ENCODE measurements at places on chromosomes 4 and X.

DNA sequence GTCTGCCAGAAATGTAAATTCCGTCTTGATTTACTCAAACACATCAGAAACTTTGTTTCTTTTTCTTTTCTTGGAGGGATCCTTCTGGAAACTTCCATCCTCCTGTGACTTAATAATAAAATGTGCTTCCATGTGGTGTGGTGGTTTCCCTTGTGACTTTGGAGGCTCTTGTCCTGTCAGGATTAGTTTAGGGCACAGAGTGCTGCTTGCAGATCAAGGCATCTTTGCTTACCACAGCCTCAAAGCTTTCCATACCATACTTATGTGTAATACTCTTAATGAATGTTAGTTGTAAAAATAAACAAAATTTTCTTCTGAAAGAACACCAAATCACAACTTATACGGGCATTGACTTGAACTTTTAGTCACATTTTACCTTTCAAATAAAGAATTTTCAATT is 27.4 kb downstream of the GBA3 start:
- no peaks in the 10 kb centered on the region for H3K36me3 ChIP-seq
- no peaks in the 10 kb centered on the region for H3K4me1 ChIP-seq
- DNase-seq, result no peak
- no peak overlapping the region for H3K27ac ChIP-seq
- no peak overlapping the region for H3K4me3 ChIP-seq

GRCh38 chr4:151486168-151486567 is 77.2 kb downstream of the FHIP1A start:
- H3K36me3 ChIP-seq, result no peaks in the 10 kb centered on the region
- H3K27ac ChIP-seq, result no peak overlapping the region
- H3K4me3 ChIP-seq, result no peak overlapping the region
- H3K27me3 ChIP-seq, result no peaks in the 10 kb centered on the region

DNA sequence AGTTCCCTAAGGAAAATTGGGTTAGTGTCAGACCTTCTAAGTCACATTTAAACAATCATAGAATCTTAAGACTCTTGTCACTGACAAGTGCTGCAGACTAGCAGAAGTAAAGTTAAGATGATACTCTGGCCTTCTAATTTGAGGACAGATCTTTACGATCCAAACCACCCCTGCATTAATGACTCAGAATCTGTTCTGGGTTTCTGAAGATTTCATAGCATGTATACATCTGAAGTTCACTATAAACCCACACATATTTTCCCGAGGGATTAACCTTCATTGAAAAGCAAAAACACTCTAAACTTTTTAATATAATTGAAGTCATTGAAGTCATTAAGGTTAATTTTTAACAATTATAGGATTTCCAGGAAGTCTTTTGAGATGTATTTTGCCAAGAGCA is 674.3 kb downstream of the IQCM start:
- H3K4me3 ChIP-seq, result no peak overlapping the region
- peaks cover 44% of the 10 kb centered on the region for H3K4me1 ChIP-seq

- DNase-seq, result no peak
- H3K27me3 ChIP-seq, result no peaks in the 10 kb centered on the region
- no peaks in the 10 kb centered on the region for H3K36me3 ChIP-seq
- H3K27ac ChIP-seq, result no peak overlapping the region
- peak overlapping the region; percentile 8 for H3K4me3 ChIP-seq
- peaks cover 7% of the 10 kb centered on the region for H3K4me1 ChIP-seq
Observed at GRCh38 chr4:13529128-13529919, 15.0 kb downstream of the NKX3-2 start.

- no peak overlapping the region for H3K27ac ChIP-seq
- H3K27me3 ChIP-seq, result no peaks in the 10 kb centered on the region
- H3K4me3 ChIP-seq, result no peak overlapping the region
- H3K4me1 ChIP-seq, result no peaks in the 10 kb centered on the region
- DNase-seq, result no peak
Observed at GRCh38 chrX:110759785-110760184, 35.8 kb downstream of the CHRDL1 start.

DNA sequence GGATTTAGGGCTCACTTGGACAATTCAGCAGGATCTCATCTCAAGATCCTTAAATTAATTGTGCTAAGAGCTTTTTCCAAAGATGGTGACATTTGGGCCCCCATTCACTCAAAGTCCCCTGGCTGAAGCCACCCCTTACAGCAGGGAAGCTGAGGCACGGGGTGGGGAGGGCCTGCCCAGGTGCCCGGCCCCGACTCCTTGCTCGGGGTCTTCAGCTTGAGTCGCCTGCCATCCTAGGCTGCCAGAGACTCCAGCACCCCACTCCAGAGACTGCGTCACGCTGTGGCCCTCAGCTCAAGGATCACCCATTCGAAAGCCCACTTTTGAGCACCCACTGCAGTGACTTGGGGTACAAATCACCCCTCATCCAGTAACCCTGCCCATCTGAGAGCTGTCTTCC is 39.2 kb upstream of the GPR78 start:
- no peak for DNase-seq
- no peak overlapping the region for H3K27ac ChIP-seq
- no peaks in the 10 kb centered on the region for H3K27me3 ChIP-seq
- no peaks in the 10 kb centered on the region for H3K4me1 ChIP-seq
- H3K36me3 ChIP-seq, result no peaks in the 10 kb centered on the region

DNA sequence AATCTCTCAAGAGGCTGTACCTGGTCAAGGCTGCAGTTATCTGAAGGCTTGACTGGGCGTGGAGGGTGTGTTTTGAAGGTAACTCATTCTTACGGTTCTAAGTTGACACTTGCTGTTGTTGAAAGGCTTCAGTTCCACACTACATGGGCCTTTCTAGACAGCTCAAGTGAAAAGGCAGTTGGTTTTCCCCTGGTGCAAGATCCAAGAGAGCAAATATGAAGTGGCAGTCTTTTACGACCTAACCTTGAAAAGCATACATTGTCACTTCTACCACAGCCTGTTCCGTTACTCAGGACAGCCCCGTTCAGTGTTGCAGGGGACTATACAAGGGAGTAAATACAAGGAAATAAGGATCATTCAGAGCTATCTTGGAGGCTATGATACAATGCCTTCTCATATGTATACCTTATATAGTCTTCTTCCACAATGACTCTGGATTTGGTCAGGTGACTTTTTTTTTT is 46.2 kb downstream of the PDS5A start:
- peaks cover 16% of the 10 kb centered on the region for H3K36me3 ChIP-seq
- H3K27ac ChIP-seq, result no peak overlapping the region
- H3K27me3 ChIP-seq, result no peaks in the 10 kb centered on the region
- peaks cover 29% of the 10 kb centered on the region for H3K4me1 ChIP-seq

DNA sequence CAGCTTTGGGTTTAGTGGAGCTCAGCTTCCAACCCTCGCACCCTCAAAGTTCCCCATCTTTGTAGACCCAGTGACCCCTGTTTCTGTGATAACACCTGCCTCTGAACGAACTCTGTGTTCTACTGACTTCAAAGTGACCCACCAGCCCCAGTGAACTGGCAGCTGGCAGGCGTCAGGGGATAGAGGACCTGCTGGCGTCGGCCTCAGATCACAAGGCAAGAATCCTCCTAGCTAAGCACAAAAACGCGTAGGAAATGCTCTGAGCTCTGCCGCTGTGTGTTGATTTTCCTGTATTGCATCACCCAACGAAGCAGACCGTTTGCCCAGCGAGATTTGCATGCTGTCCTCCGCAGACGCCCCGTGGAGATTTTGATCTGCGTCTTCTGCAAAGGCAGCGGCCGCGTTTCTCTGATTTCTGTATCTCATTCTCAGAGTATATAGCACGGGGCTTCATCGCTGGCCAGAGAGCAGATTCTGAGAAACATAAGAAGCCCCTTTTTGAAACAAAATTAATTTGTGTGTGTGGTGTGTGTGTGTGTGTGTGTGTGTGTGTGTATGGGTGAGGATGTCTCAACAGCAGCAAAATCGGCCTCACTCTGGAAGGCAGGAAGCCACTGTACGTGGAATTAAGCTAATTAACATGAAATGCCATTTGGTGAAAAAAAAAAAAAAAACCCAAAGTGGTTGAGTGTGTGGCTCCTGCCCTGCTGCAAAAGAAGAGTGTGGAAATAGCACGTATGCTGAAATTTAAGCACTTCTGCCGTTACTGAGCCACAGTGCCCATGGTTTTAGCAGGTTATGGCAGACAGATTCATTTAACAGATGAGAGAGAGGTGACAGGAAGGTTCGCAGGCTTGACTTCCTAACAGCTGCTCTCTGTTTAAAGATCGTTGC is 29.2 kb upstream of the ASMTL start:
- H3K36me3 ChIP-seq, result no peaks in the 10 kb centered on the region
- H3K4me1 ChIP-seq, result peaks cover 15% of the 10 kb centered on the region
- peak; percentile 93 for DNase-seq
- H3K27me3 ChIP-seq, result no peaks in the 10 kb centered on the region
- peak overlapping the region; percentile 89 for H3K27ac ChIP-seq

GRCh38 chr4:185839194-185839712 is 27.3 kb upstream of the SORBS2 start:
- H3K27me3 ChIP-seq, result no peaks in the 10 kb centered on the region
- no peaks in the 10 kb centered on the region for H3K36me3 ChIP-seq
- no peak overlapping the region for H3K27ac ChIP-seq
- peak; percentile 88 for DNase-seq

DNA sequence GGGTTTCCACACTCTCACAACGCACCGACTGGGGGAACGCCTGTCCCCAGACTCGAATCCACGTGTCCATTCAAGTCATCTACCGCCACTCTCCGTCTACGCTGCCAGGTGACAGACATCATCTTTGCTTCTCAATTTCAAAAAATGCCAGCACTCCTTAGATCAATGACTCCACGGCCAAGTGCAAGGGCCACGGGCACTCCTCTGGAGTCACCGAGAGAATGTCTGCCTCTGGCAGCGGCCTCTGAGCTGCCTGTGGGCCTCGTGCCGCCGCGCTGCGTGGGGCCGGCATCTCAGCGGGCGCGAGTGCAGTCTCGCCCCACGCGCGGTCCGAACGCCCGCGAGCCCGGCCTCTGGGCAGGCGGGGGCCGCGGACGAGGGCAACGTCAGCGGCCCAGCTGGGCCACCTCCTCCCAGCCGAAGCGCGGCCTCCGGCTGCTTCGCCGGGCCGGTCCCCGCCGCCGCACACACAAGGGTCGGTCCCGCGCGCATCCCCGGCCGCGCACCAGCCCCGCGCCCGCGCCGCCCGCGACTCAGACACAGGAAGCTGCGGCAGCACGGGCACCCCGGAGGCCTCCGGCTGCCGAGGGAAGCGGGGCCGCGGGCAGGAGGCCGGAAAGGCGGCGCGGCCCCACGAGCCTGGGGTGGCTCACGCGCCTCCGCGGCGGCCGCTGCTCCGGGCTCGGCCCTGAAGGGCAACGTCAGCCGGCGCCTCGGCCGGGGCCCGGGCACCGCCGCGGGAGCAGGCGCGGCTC is 450 bp downstream of the ACSL1 start:
- peaks cover 33% of the 10 kb centered on the region for H3K27me3 ChIP-seq
- H3K4me3 ChIP-seq, result peak overlapping the region; percentile 50
- no peaks in the 10 kb centered on the region for H3K36me3 ChIP-seq
- no peak overlapping the region for H3K27ac ChIP-seq
- DNase-seq, result peak; percentile 26
- no peaks in the 10 kb centered on the region for H3K4me1 ChIP-seq

- peaks cover 42% of the 10 kb centered on the region for H3K27me3 ChIP-seq
- no peak overlapping the region for H3K27ac ChIP-seq
- H3K4me3 ChIP-seq, result no peak overlapping the region
- H3K36me3 ChIP-seq, result no peaks in the 10 kb centered on the region
- DNase-seq, result no peak
Observed at GRCh38 chrX:140087875-140088274, 122.6 kb upstream of the CXorf66 start.

DNA sequence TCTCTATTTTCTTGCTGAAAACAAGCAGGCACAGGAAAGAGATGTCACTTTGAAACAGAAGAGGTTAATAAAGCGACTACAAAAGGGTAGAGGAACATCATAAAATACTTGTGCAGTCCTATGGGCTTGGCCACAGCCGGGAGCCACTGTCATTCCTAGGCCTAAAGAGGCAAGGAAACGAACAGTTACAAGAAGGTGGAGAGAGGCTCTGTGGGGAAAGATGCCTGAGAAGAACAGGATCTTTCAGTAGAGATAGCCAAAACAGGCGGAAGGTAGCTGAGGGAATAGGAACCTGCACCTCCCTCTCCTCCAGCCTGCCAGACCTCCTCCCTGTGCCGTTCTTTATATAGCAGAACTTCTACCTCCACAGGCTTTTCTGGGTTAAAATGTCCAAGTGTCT is 57.4 kb upstream of the ARSJ start:
- H3K27ac ChIP-seq, result no peak overlapping the region
- no peak overlapping the region for H3K4me3 ChIP-seq
- H3K27me3 ChIP-seq, result no peaks in the 10 kb centered on the region
- no peaks in the 10 kb centered on the region for H3K36me3 ChIP-seq
- H3K4me1 ChIP-seq, result no peaks in the 10 kb centered on the region
- DNase-seq, result no peak

DNA sequence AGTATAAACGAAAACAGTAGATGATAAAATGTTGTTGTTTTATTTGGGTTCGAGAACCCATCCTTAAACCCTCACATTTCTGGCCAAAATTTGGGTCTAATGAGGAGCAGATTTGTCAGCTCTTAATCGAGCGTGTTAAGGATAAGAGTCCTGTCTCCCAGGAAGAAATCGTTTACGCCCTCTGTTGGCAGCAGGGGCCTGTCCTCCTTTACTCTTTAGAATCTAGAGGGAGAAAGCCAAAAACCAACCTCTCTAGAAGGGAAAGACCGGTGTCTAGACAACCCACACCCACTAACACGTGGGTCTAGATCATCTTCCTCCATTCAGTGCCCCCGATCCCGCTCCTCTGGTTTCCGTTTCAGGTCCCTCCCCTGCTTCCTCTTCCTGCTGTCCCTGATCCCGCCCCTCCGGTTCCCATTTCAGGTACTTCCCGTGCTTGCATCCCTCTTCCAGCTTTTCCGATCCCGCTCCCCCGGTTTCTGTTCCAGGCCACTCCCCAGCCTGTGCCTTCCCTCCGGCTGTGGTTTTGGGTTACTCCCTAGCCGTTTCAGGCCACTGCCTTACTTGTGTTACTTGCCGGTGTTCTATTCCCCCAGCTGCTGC is 339.1 kb downstream of the PAPSS1 start:
- H3K4me3 ChIP-seq, result no peak overlapping the region
- H3K36me3 ChIP-seq, result no peaks in the 10 kb centered on the region
- peak; percentile 75 for DNase-seq
- H3K27ac ChIP-seq, result peak overlapping the region; percentile 44

DNA sequence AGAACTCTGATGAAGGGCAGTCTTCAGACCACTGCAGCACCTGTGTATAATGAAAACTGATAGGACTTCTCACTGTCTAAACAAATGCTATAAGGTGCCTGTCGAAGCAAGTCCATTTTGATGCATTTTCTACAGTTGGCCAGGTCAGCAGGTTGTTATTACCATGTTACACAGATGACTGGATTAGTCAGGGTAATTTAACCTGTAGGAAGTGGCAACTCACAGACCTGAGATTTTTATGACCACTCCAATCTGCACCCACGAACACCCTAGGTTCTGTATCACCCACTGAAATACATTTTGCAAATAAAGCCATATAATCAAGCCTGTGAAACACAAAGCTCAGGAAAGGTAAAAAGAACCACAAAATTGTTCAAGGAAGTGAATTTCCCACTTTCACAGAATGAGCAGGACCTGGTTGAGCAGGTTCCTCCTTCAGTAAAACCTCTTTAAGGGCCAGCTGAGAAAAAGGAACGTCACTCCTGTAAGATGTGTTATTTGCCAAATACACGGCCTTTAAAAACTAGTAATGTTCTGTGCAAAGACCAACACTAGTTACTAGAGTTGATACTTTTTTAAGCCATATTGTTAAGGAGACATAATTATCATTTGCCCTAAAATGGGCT is 12.7 kb downstream of the MAML3 start:
- H3K27me3 ChIP-seq, result no peaks in the 10 kb centered on the region
- peaks cover 8% of the 10 kb centered on the region for H3K4me1 ChIP-seq
- H3K4me3 ChIP-seq, result no peak overlapping the region
- H3K36me3 ChIP-seq, result no peaks in the 10 kb centered on the region

- H3K27ac ChIP-seq, result no peak overlapping the region
- H3K4me3 ChIP-seq, result no peak overlapping the region
- no peaks in the 10 kb centered on the region for H3K27me3 ChIP-seq
- H3K4me1 ChIP-seq, result peaks cover 12% of the 10 kb centered on the region
Observed at GRCh38 chr4:119209586-119209985, 2.9 kb upstream of the USP53 start.
